Inflammatory macrophage (primary cell): ENCODE measurements at places on chromosomes 1 and 21.

- no peak for DNase-seq
Measured at GRCh38 chr1:171081314-171081753, 9.4 kb upstream of the FMO3 start.

GRCh38 chr1:216314379-216315095, 108.7 kb downstream of the USH2A start:
- no peak for DNase-seq

DNA sequence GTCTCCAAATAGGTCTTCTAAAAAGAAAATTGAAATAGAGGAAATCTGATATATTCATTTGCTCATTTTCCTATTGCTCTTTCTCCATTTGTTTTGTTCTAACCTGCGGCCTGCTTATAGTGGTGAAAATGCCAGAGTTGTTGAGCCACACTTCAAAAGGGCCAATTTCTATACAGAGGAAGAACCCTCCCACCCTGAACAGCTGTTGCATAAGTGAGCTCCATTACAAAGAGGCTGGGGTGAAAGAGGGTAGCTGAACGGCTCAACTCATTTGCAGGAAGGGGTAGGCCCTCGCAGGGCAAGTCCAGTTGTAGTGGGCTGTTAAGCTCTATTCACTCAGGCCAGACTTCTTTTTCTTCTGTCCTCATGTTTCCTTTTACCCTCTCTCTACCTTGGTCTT, 8.8 kb downstream of the ADCY10 start:
- peak; percentile 93 for DNase-seq

DNA sequence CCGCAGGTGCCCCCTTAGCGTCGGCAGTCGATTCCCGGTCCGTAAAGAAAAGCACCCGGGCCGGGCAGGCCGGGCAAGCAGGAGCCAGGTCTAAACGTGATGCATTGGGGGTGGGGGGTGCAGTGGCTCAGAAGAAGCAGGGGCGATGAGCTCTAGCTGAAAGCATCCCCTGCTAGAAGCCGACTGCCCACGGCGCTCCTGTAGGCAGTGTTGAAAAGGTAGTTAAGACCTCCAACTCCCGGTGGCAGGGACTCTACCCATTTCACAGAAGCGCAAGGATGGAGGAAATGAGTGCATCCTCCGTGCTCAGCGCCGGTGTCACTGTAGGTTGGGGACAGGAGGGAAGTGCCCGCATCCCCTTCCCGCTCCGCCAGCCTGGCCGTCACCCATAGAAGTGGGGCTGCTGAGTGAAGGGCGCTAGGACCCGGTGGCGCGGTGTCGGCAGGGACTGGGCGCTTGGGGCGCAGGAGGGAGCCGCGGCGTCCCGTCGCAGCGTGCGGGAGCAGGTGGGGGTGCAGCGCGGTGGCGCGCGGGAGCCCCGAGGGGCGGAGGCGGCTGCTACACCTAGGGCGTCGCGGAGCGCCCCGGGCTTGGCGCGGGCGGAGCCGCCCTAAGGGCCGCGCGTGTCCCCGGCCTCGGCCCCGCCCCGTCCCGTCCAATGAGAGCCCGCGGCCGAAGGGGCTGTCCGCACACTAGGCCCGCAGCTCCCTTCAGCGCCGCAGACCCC, at the start of gene WNT2B:
Gene WNT2B (plus strand): TSS at position 688 of the 727 bp plus-strand sequence. CDS start 298 bp downstream, outside the sequence.
- DNase-seq, result no peak
